ENCODE measurements at places on chromosomes 3 and 15.

DNA sequence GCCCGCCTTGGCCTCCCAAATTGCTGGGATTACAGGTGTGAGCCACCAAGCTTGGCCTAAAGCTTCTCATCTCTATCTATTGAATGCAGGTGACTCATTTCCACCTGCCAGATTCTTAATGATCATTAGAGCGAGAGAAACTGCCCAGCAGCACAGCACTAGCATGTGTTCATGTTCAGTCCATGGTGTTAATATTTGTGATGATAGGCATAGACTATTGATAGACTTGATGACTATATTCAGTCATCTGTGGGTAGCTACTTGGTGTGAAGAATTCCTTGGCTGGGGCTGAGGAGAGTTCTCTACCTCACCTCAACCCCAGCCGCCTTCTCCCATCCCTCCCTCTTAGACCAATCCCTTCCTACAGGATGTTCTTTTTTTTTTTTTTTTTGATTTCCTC, 60.0 kb downstream of the ST6GAL1 start:
- no peak for DNase-seq

GRCh38 chr15:38499651-38500050, 45.7 kb downstream of the FAM98B start:
- DNase-seq = no peak

GRCh38 chr15:62698646-62699045, 343.9 kb upstream of the TPM1 start:
- DNase-seq = no peak

DNA sequence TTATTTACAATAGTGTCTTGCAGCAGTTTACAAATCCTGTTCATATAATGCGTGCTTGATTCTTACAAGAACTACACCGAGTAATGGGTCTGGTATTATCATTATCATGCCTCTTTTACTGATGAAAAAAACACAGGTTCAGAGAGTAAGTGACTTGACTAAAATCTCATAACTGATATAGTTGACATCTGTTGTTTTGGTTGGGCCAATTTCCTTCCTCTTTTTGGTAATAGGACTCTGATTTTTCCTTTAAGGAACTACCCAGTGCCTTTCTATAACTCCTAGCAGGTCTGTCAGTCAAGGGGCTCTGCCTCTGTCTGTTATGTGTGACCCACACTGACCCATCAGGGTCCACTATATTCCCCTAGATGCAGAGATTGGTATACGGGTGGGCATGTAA, 14.6 kb upstream of the BLOC1S6 start:
- no peak for DNase-seq

DNA sequence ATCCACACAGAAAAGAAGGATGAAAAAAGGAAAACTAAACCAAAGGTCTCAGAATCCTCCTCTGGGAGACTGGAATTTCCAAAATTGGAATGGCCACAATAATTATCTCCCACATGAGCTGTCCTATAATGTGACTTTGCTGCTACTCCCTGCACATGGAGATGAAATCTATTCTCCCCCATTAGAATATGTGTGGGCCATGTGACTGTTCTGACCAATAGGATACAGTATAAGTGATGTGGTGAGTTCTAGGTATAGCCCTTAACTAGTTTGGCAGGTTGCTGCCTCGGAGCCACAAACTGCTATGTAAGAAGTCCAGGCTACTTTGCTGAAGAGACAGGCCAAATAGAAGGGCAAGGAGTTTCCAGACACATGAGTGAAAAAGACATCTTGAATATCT, 5.2 kb downstream of the TRIM59 start:
- DNase-seq = no peak

- peak; percentile 61 for DNase-seq
These were observed 54.7 kb downstream of the FAM81A start for GRCh38 chr15:59492389-59493377.

- no peak for DNase-seq
These were observed 87.3 kb downstream of the PEX5L start for GRCh38 chr3:179949412-179949811.

DNA sequence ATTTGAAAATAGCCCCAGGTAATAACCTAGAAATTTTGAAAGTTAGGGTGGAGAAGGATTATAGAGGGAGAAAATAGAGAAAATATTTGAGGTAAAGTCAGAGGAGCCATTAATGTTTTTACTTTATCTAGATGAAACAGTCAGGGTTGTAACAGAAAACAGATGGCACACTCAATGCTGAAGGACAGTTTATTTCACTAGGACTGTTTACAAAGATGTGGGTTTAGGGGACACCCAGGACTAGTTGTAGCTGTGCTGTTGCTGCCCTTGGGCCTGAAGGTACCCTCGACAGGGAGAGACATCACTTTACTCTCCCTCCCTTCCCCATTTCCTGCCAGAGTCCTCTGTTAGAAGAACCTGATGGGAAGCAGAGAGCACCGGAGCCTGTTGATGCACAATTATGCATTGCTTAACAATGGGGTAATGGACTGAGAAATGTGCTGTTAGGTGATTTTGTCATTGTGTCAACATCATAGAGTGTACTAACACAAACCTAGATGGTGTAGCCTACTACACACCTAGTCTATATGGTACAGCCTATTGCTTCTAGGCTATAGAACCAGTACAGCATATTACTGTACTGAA, 103.8 kb downstream of the GALK2 start:
- no peak for DNase-seq

GRCh38 chr15:31369727-31370126, 43.1 kb downstream of the KLF13 start:
- DNase-seq = no peak

GRCh38 chr15:82530606-82531379, 9.5 kb downstream of the RPS17 start:
- DNase-seq = peak; percentile 46

GRCh38 chr3:31291818-31292217, 240.9 kb upstream of the STT3B start:
- DNase-seq = no peak

DNA sequence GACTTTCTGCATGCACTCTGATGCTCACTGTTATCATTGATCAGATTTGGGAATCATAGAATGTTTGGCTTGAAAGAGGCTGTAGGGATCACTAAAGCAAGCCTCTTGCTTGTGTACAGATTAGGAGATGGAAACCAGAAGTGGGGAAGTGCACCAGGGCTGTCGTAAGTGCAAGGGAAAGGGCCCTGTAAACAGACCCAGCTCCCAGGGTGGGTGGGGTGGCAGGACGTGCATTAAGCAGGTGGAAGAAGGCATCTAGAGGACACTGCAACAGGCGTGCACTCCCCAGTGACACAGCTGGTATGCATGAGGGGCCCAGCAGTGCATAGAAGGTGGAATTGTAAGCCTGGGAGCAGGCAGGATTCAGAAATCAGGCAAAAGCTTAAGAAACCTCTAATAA, 58.0 kb upstream of the SLC7A14 start:
- DNase-seq = no peak

DNA sequence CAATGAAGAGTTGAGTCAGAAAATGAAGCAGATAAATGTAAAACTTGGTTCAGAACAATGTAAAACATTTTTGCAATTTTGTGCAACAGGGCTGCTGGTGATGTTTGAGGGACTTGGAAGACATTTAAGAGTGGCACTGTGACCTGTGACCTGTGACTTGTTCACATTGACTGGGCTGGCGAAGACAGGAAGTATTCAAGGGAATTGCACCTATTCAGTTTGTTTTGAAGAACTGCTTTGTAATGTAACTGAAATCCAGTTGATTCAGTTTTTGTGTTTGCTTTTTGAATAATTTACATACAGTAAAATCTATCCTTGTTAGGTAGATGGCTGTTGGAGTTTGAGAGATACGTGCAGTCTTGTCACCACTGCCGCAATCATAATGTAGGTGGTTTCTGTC, 35.4 kb downstream of the MCTP2 start:
- DNase-seq = no peak

- no peak for DNase-seq
These were observed 18.7 kb upstream of the HES1 start for GRCh38 chr3:194117104-194117845.

GRCh38 chr3:4061195-4061594, 242.0 kb upstream of the SETMAR start:
- no peak for DNase-seq

DNA sequence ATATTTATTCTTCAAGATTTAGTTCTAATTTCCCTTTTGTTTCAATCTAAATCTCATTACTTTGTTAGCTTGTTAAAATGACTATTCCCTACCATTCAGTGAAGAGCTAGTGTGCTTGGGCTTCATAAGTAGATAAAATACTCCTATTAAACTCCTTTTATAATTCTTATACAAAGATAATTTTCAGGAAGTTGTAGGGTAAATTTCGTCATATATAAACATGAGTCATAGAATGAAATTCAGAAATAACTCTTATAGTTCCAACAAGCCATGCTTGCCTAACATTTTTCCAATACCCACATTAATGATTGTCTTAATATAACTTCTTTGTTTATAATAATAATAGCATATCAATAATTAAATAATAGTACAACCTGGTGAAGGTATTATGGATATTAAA, 407.3 kb downstream of the NAALADL2 start:
- DNase-seq = no peak

DNA sequence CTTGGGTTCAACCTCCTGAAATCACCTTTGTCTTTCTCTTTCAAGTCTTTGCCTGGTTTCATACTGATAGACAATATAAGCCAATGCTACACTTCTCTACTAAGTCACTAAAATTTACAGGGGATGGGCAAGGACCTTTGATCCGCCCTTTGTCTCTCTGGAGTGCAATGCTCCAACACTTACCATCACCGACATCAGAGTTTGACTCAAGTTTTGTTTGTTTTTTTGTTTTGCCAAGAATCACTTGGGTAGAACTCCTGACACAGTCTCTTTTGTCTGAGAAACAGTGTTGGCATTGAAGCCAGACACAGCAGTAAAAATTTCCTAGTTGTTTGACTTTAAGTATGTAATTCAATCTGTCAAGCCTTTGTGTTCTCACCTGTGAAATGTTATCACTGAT, 29.3 kb downstream of the NFKBIZ start:
- DNase-seq = no peak

GRCh38 chr15:52112203-52112750, 298 bp downstream of the BCL2L10 start:
- DNase-seq = no peak

GRCh38 chr3:48157202-48157840, 30.9 kb downstream of the CDC25A start:
- DNase-seq = no peak

- DNase-seq = no peak
These were observed 6.9 kb upstream of the ZNF662 start for GRCh38 chr3:42898896-42899675.

DNA sequence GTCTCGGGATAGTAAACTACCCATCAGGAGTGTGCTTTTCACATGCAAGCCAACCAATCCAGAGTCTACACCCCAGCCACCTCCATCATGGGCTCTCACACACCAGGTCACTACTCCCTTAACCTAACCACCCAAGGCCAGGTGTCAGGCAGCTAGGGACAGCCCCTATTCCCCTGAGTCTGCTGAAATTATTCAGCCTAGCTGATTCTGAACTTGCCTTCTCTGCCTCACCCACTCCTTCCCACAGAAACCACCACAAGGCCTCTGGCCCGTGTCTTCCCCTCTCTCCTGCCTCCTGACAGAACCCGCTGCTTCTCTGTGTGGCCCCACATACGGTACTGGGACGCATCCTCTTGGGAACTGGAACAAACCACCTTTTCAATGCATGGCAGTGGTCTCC, 82.1 kb downstream of the PCSK6 start:
- DNase-seq = no peak

DNA sequence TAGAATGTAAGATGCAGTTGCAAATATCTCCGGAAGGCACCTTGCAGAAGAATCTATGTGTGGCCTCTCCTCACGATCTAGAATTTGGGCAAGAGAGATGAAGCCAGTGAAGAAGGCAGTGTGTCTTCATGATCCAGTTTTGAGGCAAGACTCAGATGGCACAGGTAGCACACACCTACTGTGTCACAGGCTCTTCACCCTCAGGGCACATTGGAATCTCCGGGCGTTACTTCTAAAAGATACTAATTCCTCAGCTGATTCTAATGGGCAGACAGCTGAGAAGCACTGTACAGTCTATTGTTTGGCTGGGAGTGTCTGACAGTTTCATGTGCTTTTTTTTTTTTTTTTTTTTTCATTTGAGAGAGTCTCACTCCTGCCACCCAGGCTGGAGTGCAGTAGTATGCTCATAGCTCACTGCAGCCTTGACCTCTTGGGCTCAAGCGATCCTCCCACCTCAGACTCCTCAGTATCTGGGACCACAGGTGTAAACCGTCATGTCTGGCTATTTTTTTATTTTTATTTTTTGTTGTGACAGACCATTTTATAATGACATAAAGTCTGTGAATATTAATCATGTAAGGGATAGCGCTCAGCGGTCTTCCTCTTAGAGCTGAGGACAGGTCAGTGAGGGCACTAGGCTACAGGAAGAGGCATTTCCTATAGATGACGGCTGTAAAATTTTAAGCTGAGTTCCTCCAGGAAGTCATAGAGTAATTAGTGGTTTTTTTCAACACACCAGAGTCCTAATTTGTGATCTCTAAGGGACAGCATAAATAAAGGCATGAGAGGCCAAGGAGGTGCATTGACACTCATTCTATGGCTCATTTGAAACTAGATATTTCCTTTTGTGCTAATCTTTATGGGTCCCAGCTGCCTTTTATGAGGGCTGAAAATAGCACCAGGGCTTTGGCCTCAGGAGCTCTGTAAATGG, 4.0 kb downstream of the C3orf52 start:
- DNase-seq = no peak

DNA sequence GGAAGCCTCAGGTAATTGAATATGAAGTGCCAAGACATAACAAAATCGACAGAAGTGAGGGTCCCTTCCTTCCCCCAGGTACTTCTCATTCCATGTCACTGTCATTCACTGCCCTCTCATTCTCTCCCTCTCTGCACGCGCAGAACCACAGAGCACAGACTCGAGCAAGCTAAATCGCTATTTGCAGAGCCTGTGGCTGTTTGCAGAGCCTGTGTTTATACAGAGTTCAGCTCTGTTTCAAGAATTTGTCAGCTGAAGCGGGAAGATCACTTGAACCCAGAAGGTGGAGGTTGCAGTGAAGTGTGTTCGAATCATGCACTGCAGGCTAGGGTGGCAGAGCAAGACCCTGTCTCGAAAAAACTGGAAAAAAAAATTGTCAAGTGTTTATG, 2.5 kb downstream of the VILL start:
- no peak for DNase-seq

GRCh38 chr3:99434190-99434589, 204.2 kb upstream of the COL8A1 start:
- no peak for DNase-seq

DNA sequence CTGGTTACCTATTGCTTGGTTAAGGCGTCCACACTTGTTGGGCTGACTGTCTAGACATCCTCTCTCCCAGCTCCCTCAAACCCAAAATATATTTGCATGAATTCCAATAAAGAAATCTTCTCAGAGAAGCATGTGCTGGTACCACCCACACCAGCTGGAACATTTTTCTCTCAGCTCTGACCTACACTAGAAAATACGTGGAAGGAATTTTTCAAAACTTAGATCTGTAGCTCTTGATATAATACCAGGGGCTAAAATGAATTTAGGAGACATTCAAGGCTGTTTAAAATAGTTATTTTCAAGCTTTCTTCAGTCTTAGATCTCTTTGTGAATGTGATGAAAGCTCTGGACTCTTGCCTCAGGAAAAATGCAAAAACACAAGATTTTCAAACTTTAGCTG, 590.4 kb downstream of the PDCD6IP start:
- DNase-seq = no peak

GRCh38 chr3:188573956-188574355, 420.0 kb downstream of the LPP start:
- DNase-seq = no peak

GRCh38 chr3:120821426-120821825, 78.9 kb downstream of the GTF2E1 start:
- DNase-seq = no peak
